Thymus (tissue), 14 donors: ENCODE measurements at places on chromosomes 4 and X. TPM values are rescaled to one million over a fixed set of nuclear protein-coding genes. Genes with fewer than 3 reads are reported as not detected.

The KCTD8 gene
- 0.05 TPM for polyA plus RNA-seq

GRCh38 chrX:23822397-23822796 is 39.4 kb downstream of the SAT1 start:
- DNase-seq, result no peak

GRCh38 chrX:4805502-4805901 is 1092.1 kb upstream of the PRKX start:
- DNase-seq, result no peak

DNA sequence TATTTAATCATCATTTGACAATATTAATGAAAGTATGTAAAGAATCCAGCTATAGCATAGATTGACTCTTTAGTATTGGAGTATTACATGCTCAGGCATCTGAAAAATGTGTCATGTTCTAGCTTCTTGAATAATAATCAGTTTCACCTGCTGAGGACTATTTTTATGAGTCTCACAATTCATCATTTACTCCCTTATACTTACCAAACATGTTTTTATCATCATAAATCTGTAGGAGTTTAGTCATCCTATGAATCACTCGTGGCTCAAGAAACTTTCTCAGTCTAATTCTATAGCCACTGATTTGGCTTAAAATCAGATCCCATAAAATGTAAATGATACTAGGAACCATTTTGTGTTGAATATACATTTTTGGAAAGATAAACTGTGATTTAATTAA is 1616.1 kb downstream of the C4orf33 start:
- no peak for DNase-seq
